RPMI8226 (cell line): ENCODE measurements at places on chromosomes 12 and 14.

DNA sequence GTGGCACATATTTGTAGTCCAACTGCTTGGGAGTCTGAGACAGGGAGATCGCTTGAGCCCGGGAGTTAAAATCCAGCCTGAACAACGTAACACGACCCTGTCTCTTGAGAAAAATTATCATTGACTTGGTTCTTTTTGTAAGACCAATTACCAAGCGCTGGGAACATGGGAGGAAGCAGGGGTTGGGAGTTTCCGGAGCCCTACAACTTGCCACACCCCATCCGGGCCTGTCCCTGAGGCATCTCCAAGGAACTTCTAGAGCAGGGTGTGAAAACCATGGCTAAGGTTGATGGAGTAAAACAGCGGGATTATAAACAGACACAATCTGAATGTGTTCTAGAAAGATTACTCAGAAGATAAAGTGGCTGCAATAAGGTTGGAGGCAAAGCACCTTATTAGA, 10.3 kb downstream of the PLXNC1 start:
- no peak for DNase-seq

DNA sequence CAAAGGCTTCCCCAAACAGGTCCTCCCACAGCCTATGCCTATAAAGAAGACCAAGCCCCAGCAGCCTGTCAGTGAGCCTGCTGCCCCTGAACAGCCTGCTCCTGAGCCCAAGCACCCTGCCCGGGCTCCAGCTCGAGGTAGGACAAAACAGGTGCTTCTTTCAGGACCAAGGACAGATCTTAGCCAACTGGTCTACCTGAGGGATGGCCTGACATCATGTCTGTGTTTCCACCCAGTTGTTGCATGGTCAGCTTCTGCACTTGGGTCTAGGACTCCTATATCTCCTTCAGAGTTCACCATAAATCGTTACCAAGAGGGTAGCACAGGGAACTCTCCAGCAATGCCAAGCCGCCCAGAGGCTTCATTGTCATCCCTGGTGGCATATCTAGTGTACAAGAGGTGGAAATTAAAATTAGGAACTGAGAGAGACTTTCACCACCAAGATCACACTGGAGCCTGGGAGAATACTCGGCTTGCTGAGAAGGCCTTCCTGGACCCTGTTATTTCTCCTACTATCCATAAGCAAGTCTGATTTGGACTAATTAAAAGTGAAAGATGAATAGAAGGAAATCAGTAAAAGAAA, 38.2 kb upstream of the OAS1 start:
- DNase-seq: peak; percentile 57

DNA sequence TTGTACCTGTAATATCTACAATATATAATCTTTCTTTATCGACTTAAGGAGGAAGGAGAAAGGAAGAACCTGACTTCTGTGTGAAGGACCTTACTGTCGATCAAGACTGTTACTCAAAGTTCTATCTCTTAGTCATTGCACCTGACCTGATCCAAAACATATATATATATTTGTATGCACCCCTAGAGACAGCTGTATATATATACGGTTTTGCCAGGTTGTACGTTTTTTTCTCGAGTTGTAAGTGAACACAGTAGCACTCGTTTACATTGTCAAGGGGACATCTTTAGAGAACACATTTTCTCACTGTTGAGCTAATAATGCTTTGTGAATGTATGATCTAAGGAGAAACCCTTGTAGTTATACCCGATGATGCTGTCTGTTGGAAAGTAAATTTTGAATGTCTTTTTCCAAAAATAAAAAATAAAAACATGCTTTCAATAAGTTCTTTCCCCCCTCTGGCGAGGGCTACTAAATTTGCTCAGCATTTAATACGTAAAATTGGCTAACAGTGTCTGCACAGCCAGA, 536 bp upstream of the SLC35E3 start:
- no peak for DNase-seq

GRCh38 chr12:124453419-124454351, 113.7 kb downstream of the NCOR2 start:
- peak; percentile 80 for DNase-seq

DNA sequence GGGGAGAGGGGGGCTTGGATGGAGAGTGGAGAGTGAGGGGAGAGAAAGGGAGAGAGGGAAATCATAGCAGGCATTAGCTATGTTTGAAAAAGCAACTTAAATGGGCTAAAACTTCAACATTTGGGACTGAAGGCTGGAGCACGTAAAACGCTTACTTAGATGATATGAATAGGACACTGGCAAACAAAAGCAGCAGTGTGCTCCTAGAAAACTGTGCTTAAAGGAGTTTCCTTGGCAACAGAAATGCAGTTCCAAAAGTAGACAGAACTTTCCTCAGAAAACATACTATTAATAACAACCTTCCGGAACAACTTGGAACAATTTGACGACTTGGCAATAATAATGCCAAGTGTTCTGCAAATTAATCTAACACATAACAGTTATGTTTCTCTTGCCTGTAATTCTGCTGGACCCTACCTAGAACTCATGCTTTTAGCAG, 235.5 kb upstream of the NPAS3 start:
- no peak for DNase-seq
